GM23338 (cell line): ENCODE measurements at places on chromosomes 2 and 18. TPM values are rescaled to one million over a fixed set of nuclear protein-coding genes. Genes with fewer than 3 reads are reported as not detected.

MERTK gene
- total RNA-seq: 8.7 and 9.0 TPM in 2 replicates

- no peaks in the 10 kb centered on the region for H3K4me1 ChIP-seq
- H3K36me3 ChIP-seq: no peaks in the 10 kb centered on the region
- no peaks in the 10 kb centered on the region for H3K27me3 ChIP-seq
These were observed 169.2 kb downstream of the KLHL29 start for GRCh38 chr2:23554054-23554697.

DNA sequence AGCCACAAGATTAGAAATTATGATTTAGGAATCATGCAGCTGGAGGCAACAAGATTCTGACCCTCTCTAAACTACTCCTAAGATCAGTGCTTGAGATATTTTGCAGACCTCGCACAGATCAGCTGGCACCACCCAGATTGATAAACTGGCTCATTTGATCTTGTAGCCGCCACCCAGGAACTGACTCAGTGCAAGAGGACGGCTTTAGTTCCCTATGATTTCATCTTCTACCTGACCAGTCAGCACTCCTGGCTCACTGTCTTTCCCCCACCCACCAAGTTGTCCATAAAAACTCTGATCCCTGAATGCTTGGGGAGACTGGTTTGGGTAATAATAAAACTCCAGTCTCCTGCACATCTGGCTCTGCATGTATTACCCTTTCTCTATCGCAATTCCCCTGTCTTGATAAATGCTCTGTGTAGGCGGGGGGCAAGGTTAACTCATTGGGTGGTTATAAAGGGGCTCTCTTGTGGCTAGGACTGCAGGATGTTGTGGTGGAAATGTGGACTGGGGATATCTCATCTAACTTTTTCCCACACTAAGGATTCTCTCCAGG, 96.1 kb downstream of the ARL6IP6 start:
- no peaks in the 10 kb centered on the region for H3K27me3 ChIP-seq
- H3K4me1 ChIP-seq: no peaks in the 10 kb centered on the region
- no peak overlapping the region for H3K27ac ChIP-seq
- no peak for DNase-seq

DNA sequence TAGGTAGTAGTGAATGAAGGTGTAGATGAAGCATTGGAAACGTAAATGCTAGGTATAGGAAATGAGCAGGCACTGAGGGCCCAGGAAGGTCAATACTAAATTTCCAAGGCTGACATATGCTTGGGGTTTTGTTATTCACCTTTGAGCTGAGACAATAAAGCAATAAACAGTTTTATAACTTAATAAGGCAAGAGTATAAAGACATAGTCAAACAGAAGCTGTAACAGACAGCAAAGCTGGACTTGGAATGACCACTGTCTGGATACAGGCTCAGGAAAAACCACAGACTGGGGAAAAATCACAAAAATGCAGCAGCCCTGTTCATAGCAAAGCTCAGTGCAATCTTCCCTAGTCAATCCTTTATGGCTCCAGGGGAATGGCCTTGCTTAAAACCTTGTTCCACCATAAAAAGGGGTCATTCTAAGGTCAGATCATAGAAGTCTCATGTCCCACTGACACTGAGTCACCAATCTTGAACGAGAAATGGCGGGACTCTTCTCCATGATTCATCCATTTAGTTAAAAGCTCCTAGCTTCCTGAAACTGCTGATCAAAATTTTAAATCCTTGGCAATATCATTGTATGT, 493.3 kb downstream of the CMPK2 start:
- H3K27me3 ChIP-seq: no peaks in the 10 kb centered on the region
- H3K4me3 ChIP-seq: no peak overlapping the region
- no peak overlapping the region for H3K27ac ChIP-seq

PSMA8 gene
- total RNA-seq: not detected in 2 replicates
